ENCODE measurements at places on chromosomes 16 and 17.

GRCh38 chr17:35051579-35052240, 11.8 kb downstream of the RFFL start:
- peak; percentile 64 for DNase-seq

- DNase-seq = peak; percentile 39
These were observed 124.8 kb downstream of the MAP2K6 start for GRCh38 chr17:69539274-69539673.

- no peak for DNase-seq
These were observed 41.1 kb upstream of the SOX9 start for GRCh38 chr17:72079700-72080099.

GRCh38 chr16:503150-504071, 24.1 kb upstream of the CAPN15 start:
- no peak for DNase-seq

GRCh38 chr17:58996968-58997367, 109.7 kb downstream of the TRIM37 start:
- no peak for DNase-seq

DNA sequence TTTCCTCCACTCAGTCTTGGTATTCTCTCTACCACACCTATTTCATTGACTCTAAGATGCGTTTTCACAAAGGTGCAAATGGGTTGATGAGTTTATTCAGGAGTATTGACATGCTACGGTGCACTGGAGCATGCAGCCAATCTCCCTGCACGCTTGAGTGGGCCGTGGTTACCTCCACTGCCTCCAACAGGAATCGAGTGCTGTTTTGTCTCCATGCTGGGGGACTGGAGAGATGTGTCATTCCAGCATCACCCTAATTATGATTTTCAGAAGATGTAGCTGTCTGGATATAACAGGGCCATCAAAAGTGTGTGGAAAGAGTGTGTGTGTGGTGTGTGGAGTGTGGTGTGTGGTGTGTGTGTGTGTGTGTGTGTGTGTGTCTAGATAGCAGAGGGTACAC, 351.6 kb upstream of the ZFHX3 start:
- no peak for DNase-seq

- DNase-seq = no peak
These were observed 171.3 kb upstream of the CHMP6 start for GRCh38 chr17:80820331-80820730.

GRCh38 chr16:68972720-68973119, 129.4 kb downstream of the TANGO6 start:
- peak; percentile 75 for DNase-seq

- no peak for DNase-seq
These were observed 67.3 kb upstream of the FA2H start for GRCh38 chr16:74841904-74842303.

DNA sequence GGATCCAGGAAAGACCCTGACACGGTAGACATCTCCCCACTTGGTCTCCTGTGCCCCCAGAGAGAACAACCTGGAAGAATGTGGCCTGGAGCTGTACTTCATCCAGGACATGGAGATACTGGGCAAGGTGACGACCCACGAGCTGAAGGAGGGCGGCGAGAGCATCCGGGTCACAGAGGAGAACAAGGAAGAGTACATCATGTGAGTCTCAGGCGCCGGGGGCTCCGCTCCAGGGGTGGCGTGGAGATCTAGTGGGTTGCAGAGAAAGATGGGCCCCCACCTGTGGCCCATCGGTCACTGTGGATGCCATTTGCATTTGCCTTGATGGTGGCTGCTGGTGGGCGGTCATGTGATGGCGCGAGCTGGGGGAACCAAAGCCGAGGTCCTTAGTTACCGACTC, 14.9 kb upstream of the CLEC18A start:
- no peak for DNase-seq

Measured in iris pigment epithelial cell (primary cell).